T-helper 9 cell (primary cell): ENCODE measurements at places on chromosomes 7 and 10.

DNA sequence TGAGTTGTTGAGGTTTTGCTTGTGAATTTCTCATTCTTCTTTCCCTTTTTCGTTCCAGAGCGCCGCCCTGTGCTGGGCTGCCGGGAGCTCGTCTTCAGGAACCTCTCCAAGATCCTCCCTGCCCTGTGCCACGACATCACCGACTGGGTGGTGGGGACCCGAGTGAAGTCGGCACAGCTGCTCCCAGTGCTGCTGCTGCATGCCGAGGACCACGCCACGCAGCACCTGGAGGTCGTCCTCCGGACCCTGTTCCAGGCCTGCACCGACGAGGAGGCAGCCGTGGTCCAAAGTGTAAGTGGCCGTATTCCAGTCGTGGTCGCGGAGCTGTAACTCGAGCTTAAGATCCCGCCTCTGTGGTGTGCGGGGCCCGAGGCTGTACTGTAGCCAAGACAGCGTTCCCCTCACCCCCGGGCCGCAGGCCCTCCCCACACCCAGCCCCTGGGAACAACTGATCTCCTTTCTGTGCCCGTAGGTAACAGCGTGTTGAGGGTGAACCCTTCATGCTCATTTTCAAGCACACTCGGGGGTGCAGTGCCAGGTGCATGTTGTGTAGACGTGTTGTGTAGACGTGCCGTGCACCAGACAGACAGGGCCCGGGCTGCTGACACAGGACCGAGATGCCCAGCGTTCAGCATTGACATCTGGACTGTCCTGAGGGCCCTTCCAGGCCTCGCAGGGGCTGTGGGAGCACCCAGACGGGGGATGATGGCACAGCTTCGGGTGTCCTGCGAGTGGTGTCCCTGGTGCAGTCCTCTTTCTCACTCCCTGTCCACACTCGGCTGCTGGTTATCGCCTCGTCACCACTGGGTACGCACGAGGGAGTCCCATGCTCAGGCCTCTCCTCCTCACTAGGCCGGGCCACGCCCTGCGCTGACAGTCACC, 27.7 kb upstream of the PRKAR1B start:
- no peak for DNase-seq

DNA sequence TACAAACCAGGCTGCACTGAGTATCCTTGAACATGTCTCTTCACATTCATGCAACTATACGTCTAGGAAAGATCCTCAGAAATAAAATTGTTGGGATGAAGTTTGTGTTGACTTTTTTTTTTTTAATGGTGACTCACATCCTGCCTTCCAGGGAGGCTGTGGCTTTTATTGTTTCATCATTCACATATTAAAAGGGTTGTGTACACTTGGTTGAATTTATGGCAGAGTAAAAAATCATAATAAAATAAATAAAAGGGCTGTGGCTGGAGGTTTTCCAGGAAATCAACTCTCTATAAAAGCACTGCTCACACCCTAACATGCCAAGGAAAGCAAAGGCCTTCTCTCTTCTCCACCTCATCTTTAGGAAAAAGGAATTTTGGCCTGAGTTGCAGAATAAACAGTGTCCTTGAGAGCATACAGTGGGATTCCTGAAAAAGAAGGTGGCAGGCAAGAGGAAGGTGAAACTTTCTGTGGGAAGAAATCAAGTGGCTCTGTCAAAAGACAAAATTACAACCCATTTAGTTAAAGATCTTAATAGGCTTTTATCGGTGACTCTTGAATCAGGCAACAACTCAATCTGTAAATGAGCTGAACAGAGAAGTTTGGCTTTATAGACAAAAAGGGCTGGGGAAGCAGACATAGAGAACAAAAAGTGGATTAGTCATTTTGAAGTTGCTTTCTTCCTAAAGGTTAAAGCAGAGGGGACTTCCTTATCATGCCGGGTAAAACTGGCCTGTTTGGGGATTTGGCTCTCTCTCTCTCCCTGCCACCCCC, 41.6 kb upstream of the FHIP2A start:
- DNase-seq, result no peak

- DNase-seq, result no peak
Observed at GRCh38 chr10:71840177-71840957, 10.7 kb downstream of the PSAP start.

DNA sequence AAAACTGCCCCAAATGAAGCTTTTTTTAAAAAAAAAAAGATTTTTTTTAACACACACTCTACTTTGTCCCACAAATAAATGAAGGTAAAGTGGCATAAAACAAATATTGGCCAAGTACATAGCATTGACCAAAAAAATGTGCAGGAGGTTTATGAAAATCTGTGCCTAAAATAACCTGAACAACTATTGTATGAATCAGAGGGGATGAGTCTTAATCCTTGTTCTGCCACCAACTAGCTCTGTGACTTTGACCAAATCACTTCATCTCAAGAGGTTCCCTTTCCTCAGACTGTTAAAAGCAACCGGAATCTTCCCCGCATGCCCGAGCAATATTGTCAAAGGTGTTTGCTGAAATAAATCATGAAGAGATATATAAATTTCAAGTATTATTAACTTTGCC, 150.4 kb upstream of the NEBL start:
- no peak for DNase-seq

GRCh38 chr7:44072364-44073231, 7.2 kb upstream of the PGAM2 start:
- peak; percentile 16 for DNase-seq

DNA sequence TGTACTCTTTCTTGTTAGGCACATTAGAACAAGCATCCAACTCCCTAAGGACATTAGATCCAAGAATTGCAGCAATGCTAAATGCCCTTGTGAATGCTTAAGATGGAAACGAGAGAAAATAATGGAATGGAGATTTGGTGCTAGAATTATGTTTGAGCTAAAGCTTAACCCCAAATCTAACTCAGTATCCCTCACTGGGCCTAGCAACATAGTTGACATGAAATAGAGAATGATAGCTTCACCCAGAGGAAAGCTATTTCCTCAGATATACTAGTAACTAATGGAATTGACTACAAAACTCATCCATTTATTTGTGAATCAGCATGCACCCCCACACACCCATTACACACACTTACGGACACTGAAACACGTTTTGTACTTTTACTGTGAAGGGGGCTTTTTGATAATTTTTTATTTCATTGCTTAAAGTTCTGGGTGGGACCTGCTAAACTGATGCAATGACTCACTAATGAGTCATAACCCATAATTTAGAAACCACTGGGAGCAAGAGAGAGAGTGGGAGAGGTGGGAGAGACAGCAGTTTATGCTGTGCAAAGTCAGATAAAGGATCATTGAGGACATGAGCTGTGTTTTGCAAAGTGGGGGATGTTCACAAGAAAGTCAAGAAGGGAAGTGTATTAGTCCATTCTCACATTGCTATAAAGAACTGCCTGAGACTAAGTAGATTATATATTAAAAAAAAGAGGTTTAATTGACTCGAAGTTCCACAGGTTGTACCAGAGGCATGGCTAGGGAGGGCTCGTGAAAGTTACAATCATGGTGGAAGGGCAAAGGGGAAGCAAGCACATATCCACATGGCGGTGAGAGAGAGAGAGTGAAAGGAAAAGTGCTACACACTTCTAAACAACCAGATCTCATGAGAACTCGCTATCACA, 382.7 kb downstream of the SFMBT2 start:
- no peak for DNase-seq
